Erythroblast (primary cell): ENCODE measurements at places on chromosomes 4 and X.

DNA sequence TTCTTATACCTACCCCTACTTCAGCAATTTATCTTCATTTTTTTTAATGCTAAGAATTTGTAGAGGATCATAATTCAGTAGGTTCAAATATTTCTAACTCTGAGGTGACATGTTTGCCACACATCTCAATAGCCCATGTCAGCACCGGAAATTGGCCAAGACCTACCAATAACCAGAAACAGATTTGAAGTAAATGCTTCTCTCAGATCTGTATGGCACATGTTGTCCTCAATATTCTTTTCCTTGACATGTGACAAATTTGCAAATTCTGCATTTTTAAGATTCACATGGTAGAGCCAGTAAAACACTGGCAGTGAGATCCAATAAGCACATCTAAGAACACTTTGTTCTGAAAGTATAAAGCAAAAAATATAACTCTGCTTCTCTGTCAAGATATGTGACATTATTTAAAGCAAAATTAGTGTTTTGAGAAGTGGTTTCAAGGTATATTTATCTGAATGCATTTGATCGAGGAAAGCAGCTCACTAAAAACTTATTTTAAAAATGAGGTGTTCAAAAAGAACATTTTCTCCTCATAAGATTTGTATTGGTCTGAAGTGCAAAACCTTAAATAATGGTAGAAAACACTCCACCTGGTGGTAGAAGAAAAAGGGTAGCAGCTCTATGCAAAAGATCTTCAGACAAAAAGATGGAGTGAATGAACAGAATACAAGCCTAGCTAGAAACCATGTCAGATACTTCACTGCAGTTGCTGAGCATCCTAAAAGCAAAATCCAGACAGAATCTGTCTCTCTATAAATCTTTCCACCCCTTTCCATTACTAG is 513.8 kb upstream of the FAM241A start:
- no peak for DNase-seq

- no peak for DNase-seq
These were observed 2.4 kb upstream of the BCORL1 start for GRCh38 chrX:129980001-129980401.

DNA sequence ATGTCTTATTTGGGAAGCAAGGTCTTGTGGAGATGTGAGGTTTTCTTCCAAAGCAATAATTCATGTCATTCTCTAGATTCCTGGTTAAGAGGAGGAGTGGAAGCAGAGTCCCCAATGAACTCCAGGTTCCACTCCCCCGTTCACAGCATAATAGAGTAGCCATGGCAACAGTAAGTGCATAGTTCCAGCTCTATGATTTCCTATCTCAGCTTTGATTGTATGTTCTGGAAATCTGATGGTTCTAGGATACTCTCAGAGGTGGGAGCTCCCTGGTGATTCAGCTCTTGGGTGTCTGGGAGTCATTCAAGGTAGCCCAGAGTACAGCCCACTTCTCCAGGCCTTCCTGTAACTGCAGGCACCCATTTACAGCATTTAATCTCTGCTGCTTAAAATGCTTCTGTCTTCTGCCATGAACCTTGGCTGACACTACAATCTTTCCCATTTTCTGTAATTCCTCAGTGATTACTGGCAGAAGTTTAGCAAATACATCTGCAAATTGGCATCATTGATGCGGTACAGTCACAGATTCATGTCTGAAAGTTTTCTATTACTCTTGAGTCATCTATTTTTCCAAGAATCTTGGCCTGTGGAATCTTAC is 242.0 kb downstream of the MAPK10 start:
- DNase-seq: no peak

DNA sequence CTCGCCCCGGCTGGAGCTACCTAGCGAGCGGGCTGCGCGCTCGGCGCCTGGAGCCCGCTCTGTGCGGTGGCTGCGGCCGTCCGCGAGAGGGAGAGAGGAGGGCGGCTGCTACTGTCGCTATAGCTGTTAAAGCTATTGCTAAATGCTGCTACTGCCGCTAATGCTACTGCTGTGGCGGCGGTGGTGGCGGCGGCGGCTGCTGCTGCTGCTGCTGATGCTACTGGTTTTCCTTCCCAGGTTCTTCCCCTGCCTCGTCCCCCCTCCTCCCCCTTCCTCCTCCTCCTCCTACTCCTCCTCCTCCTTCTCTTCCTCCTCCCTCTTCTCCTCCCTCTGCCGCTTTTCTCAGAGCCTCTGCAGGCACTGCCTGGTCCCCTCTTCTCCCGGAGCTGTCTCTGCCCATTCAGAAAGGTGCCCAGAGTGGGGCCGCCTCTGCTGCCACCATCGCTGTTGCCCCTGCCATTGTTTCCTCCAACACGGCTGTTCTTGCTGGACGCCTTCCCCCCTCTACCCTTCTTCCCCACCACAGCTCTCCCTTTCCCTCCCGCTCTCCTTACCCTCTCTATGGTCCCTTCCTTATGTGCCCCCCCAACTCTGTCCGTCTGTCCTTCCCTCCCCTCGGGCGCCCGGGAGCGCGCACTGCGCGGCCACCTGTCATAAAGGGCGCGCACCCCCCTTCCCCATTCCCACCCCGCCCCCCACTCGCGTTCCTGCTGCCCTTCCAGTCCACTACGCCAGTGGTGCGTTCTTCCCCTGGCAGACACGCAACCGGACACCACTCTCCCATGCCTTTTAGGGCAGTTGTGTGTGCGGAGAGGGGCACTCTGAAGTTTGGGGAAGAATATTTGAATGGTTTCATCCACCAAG is at the start of gene NEXMIF:
Gene NEXMIF, minus strand, starts transcription at position 228 of the 864 bp plus-strand sequence.
- DNase-seq: peak; percentile 0

- DNase-seq: no peak
These were observed 903.0 kb upstream of the SLIT2 start for GRCh38 chr4:19348746-19349145.

- DNase-seq: no peak
These were observed 62.1 kb downstream of the GPC4 start for GRCh38 chrX:133353233-133353632.

DNA sequence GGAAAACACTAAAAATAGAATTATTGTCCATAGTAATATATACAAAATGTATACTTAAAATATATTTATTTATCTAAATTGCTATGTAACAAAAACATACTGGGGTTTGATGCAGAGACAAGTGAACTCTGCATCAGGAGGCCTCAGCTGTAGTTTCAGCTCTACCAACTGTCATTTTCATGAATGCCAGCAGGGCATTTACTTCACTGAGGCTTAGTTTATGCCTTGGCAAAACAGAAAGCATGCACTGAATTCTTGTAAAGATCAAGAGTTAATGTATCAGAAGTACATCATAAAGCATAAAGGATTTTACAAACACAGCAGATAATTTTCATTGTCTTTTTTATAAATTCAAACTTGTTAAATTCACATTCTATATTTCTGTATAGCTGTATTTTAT is 577.0 kb downstream of the C4orf33 start:
- no peak for DNase-seq

- DNase-seq: no peak
These were observed 641.8 kb downstream of the FSTL5 start for GRCh38 chr4:161522031-161522430.

- no peak for DNase-seq
These were observed 47.3 kb downstream of the SLIT2 start for GRCh38 chr4:20298986-20299385.

GRCh38 chr4:61886131-61886530 is 686.0 kb downstream of the ADGRL3 start:
- DNase-seq: no peak

DNA sequence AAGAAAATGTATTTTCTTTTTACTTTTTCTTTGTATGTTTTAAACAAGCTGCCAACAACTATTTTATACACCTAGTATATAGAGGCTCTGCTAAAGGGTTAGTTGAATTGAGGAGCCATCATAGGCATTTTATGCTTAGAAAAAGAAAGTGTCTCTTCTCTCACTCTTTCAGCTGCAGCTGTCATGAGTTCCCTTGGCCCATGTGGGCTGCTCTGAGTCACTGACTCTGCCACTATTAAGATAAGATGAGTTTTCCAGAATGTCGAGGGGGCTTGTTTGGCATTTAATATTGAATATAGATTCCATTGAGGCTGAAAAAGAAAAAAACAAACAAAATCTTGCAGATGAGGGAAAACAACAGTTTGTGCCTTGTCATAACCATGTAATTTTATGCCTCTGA is 126.0 kb upstream of the PAQR3 start:
- DNase-seq: no peak

DNA sequence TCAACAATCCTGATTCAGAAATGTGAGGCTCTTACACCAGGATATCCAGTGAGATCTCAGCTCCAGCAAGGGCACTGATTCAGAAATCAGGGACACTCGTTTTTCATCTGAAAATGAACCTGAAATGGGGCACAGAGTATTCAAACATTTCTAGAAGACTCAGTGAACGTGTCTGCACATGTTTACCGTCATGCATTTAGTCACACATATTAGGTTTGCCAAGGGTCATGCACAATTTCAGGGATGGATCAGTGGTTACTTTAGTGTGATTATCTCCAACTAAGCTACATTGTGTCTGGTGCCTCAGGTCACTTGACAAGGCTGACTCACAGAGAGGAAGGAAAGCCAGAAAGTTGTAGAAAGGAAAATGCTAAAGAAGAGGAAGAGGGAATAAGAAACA is 33.6 kb upstream of the SPANXN2 start:
- DNase-seq: no peak

GRCh38 chr4:123825596-123826291 is 429.1 kb downstream of the SPRY1 start:
- DNase-seq: no peak

- no peak for DNase-seq
These were observed 11.7 kb upstream of the PTTG2 start for GRCh38 chr4:37948542-37948941.

DNA sequence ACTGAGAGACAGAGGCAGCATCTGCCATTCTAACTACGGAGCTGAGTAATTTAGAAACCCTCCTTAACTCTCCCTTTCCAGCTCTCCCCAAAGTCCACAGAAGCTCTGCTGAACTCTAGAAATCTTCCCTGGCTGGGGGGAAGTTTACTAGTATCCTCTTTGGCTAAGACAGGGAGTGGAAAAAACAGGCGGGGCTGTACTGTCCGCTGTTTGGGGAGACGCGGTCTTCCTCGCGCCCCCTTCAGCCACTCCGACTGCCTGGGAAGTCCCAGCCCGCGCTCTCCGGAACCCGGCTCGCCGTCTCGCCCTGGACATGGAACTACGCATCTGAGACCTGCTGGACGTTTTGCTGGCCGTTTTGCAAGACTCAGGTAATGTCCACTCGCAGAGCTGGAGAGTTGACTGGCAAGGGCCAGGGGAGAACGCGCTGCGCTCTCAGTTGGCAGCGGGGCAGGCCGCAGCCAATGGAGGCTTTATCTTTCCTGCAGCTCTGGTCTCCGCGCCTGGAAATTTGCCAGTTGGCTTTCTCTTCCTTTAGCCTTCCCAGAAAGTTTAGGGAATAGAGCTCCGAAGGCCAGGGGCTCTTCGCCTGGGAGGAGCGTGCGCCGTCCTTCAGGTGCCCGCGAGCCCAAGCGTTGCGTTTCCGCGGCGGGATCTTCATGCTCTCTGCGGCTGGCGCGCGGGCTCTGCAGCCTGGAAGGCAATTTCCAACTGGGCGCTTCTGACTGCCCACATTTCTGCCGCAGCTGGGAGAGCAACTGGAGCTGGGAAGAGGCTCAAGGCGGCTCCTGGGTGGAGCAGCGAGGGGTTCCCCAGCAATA is 892 bp downstream of the IL1RAPL2 start:
- DNase-seq: no peak

DNA sequence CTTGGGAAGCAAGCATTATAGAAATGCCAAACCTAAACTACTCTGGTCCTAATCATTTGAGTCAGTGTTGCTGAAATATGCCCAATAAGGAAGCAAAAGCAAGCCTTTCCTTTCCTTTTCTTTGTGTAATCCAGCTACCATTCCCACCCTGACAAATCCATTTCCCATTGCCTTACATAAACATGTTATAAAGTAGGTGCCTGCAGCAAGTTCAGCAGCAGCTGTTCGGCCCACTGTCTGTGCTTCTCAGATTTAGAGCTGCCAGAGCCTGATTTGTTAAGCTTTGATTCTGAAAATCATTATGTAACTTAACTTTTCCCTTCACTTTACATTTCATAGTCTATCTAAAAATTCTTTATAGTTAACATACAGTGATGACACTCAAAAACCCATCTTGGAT is 148.6 kb downstream of the EPHA5 start:
- no peak for DNase-seq

DNA sequence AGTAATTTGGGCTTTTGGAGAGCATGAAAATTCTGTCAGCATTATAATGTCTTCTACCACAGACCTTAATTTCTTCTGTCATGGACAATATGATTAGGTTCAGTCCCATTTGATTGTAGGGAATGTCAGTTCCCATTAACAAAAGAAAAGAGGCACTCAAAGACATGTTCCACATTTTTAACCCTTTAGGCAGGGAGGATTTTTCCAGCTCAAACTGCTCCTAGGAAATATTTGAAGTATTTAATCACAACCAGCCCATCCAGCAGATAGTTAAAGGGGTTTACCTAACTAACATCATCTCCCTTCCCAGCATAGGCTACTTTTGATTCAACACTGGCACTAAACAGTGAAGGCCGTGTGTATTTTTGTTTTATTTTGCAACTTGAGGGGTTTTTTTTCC is 256.0 kb downstream of the DHX15 start:
- no peak for DNase-seq

DNA sequence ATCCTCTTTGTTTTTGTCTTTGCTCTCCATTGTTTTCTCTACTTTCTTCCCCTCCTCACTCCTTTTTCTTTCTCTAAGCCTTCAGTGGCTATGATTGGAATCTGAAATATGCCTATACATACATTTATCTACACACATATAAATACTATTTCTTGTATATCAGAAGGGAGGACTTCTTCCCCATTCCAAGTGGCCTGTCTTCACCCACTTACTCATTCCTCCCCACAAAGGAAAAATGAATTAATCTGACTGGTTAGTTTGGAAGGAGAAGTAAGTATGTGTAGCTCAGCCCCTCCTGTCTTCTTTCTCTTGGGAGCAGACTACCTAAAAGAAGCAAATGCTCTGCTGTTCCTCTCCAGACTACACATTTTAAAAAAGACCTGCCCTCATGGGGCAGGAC is 17.7 kb downstream of the GUCY2F start:
- DNase-seq: no peak

- DNase-seq: no peak
These were observed 115.4 kb upstream of the NDST4 start for GRCh38 chr4:115228851-115229250.

DNA sequence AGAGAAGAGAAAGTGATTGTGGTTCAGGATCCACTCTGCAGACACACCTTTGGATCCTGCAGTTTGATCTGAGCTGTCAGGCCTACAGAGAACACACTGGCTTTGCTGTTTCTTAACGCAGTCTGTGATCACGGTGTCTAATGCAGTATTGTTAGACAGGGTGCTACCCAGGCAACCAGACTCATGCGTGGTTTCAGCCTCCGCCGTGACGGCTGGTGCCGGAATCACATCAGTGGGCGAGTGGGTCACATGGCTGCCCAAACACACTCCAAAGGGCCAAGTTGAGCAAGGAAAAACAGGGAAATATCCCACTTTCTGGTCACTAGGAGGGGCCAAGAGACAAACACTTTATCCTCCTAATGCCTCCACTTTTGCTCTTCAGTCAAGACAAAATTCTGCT is 27.5 kb downstream of the CCDC149 start:
- DNase-seq: no peak

GRCh38 chr4:98204236-98204553 is 57.0 kb upstream of the RAP1GDS1 start:
- DNase-seq: no peak
